ENCODE measurements at places on chromosomes 7 and 10. TPM values are rescaled to one million over a fixed set of nuclear protein-coding genes. Genes with fewer than 3 reads are reported as not detected.

- DNase-seq: no peak
Observed at GRCh38 chr7:106180721-106181120, 68.6 kb upstream of the SYPL1 start.

OR13A1 gene
- not detected for polyA plus RNA-seq

MYO1G gene
- 1.3 TPM for polyA plus RNA-seq

DNA sequence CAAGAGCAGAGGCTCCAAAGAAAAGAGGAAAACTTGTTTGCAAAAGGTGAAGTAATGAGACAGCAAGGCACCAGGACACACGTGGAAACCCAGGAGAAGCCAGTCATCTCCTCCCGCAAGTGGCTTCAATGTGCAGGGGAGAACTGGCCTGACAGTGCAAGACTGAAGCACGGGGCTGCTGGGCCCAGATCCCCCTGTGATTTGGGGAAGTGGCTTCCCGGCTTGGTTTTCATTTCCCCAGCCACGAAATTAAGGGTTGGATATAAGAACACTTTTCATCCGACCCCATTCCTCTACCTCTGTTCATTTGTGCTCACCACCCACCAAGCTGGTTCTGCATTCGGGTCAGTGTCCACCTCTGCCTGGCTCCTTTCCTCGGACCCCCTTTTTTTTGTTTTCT lies 306.4 kb downstream of the FGFR2 start:
- no peak for DNase-seq

GRCh38 chr10:123808286-123808685 lies 83.3 kb downstream of the CPXM2 start:
- no peak for DNase-seq

GRCh38 chr10:12934777-12935176 lies 66.7 kb downstream of the CCDC3 start:
- no peak for DNase-seq

- DNase-seq: peak; percentile 56
Observed at GRCh38 chr7:66837007-66837406, 84.0 kb upstream of the TMEM248 start.

All from left lung (tissue), 14 donors.